ENCODE measurements at places on chromosomes 4 and X.

GRCh38 chrX:37995428-37995827, 10.9 kb upstream of the SYTL5 start:
- DNase-seq, result no peak

- peak; percentile 78 for DNase-seq
These were observed 29.0 kb downstream of the ERVMER34-1 start for GRCh38 chr4:52721968-52722815.

DNA sequence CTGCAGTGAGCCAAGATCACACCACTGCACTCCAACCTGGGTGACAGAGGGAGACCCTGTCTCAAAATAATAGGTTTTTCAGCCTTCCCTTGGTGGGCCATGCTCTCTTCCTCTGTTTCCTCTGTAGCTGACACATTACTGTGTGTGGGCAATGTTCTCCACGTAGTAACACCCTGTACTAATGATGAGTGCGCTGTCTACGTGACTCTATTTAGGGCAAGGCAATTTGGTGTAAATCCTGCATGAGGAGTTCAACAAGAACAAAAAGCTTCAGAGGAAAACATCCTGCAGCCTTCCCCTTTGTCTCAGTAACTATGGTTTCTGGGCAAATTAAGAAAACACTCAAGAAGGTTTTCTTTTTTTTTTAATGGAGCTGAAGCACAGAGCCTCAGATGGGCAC, 24.4 kb upstream of the JAKMIP1 start:
- peak; percentile 2 for DNase-seq

DNA sequence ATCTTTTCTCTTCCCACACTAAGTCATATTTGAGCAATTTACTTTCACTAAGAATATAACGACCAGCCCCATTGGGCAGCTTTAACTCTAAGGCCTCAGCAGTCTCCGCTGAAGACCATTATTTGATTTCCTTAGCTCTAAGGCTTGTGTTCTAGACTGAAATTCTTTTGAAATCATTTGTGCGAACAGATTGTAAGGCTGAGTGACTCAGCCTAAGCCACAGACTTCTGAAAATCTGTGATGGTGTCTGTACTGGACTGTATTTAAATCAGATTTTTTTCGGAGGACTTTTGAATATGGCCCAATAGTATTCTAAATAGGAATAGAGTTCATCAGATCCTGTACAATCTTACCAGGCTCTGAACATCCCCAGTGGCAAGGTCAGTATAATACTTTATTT, 150.3 kb upstream of the TECRL start:
- no peak for DNase-seq

GRCh38 chrX:69145714-69146113, 19.5 kb downstream of the PJA1 start:
- no peak for DNase-seq

- DNase-seq, result no peak
These were observed 287.3 kb downstream of the USP46 start for GRCh38 chr4:52371841-52372240.

DNA sequence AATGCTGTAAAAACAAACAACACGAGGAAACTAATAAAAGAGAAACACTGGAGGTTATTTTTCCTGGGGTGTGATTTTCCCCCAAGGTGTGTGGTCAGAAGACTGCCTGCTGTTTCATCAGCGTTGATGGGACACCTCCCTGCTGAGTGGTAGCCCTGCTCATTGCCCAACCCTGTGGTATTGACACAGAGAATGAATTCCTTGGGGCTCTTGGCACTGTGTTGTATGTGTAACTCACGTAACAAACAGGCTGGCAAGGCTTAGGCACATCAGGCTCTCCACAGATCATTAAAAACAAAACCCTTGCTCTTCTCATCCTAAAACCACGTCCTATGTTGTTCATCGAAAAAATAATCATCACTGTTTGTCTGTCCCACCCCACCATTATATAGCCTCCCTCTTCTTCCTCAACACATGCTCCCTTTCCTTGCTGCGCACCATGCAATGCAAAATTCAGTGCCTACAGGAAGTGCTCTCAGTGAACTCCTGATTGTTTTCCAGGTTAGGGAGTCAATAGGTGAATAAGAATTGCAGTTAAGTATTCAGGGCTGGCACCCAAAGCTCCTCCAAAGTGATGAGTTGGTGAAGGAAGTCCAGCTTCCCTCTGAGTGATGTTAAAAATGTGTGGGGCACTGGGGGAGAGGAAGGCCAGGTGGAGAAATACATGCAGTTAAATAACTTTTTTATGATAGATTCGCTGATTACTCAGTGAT, 11.4 kb upstream of the PUDP start:
- DNase-seq, result no peak

GRCh38 chrX:40875476-40875875, 140.1 kb upstream of the MED14 start:
- no peak for DNase-seq

GRCh38 chr4:16819652-16820051, 78.8 kb downstream of the LDB2 start:
- no peak for DNase-seq

DNA sequence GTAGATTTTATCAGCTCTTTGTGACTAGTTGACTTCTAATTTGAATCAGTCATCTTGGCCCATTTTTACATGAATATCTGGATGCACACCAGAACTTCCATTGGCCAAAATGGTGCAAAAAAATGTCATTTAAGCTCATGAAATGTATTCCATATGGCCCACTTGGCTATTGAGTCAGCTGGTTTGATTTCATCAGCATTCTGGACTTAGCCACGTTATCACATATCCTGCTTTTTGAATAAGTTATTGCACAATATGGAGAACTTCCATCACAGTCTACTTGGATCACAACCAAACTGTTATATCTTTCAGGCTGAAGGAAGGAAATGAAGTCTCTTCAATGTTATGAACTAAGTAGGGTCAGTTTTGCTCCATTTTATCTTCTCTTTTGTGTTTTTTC, 640.6 kb downstream of the PCDH7 start:
- no peak for DNase-seq

- DNase-seq, result no peak
These were observed 217.3 kb upstream of the TAPT1 start for GRCh38 chr4:16443504-16444088.

Measured in NCI-H1436 treated with DMSO at 0.1 percent for 48 hours (cell line).